ENCODE measurements at places on chromosomes 7 and 10. TPM values are rescaled to one million over a fixed set of nuclear protein-coding genes. Genes with fewer than 3 reads are reported as not detected.

The FAM25A gene
- total RNA-seq = not detected

The GHRHR gene
- not detected for total RNA-seq

The RBM20 gene
- 0.93 TPM for total RNA-seq

- no peak overlapping the region for H3K4me3 ChIP-seq
- peaks cover 10% of the 10 kb centered on the region for H3K36me3 ChIP-seq
- H3K27ac ChIP-seq = peak overlapping the region; percentile 17
- DNase-seq = no peak
- no peaks in the 10 kb centered on the region for H3K27me3 ChIP-seq
Observed at GRCh38 chr10:13317474-13317873, 17.6 kb upstream of the PHYH start.

The ANKRD7 gene
- total RNA-seq = 0.60 TPM

DNA sequence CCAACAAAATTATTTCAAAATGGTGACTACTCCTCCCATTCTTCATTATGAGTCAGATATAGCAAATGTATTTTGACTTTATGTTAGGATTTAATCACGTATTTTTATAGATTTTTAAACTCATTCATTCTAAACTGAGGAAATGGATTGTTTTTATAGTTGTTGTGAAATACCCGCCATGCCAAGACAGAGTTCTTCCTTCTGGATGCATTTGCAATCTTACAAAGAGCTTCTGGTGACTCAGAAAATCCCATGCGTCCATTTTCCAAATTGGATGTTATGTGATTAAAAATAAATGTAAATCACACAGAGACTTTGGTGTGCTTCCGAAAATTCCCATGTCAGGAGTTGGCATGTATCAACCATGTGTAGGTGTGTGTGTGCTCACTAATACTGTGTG is 179.3 kb downstream of the TRIL start:
- H3K27ac ChIP-seq = no peak overlapping the region
- H3K4me1 ChIP-seq = peaks cover 15% of the 10 kb centered on the region
- H3K4me3 ChIP-seq = no peak overlapping the region
- DNase-seq = no peak

The TRIM50 gene
- total RNA-seq = 0.25 TPM

- peak overlapping the region; percentile 30 for H3K27ac ChIP-seq
- H3K27me3 ChIP-seq = peaks cover under 1% of the 10 kb centered on the region
- H3K36me3 ChIP-seq = no peaks in the 10 kb centered on the region
- DNase-seq = no peak
Observed at GRCh38 chr10:21406595-21407193, 118.8 kb downstream of the SKIDA1 start.

The TMEM229A gene
- not detected for total RNA-seq

- no peaks in the 10 kb centered on the region for H3K36me3 ChIP-seq
- H3K4me1 ChIP-seq = peaks cover 9% of the 10 kb centered on the region
- no peak for DNase-seq
- H3K27me3 ChIP-seq = no peaks in the 10 kb centered on the region
- H3K4me3 ChIP-seq = no peak overlapping the region
Observed at GRCh38 chr7:104961821-104962220, 52.2 kb upstream of the KMT2E start.

GRCh38 chr10:12534824-12535223 is 185.5 kb downstream of the CAMK1D start:
- H3K27ac ChIP-seq = no peak overlapping the region
- H3K36me3 ChIP-seq = peaks cover 13% of the 10 kb centered on the region
- peaks cover 24% of the 10 kb centered on the region for H3K4me1 ChIP-seq
- no peaks in the 10 kb centered on the region for H3K27me3 ChIP-seq
- no peak overlapping the region for H3K4me3 ChIP-seq
- no peak for DNase-seq

The OR9A2 gene
- total RNA-seq = not detected

The GJC3 gene
- 1.7 TPM for total RNA-seq

DNA sequence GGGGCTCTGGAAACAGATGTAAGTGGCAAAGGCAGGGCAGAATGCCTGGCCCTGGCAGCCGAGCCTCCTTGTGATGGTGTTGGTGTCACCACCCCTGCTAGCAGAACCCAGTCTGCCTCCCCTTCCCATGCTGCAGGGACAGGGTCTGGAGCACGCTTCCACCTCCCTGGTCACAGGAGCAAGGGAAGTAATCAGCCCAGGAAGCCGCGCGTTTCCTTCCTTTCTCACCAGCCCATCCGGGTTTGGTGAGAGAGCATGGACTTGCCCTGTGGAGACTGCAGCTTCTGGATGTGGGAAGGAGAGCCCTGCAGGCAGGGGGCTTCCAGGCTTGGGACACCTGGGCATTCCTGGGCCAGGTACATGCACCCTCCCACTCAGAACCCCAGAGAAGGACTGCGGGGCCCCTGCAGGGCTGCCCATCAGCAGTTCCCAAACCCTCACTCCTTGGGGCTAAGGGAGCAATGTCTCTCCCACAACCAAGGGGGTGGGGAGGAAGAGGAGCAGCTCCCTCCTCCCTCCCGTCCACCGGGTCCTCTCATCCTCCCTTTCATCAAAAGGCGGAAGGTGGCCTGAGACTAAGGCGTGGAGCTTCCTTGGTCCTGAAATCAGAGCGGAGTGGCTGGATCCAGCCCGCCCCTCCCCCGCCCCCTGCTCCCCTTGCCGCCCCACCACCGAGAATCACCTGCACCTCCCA is 1.8 kb downstream of the MMRN2 start:
- no peak overlapping the region for H3K27ac ChIP-seq
- no peak for DNase-seq
- no peak overlapping the region for H3K4me3 ChIP-seq
- no peaks in the 10 kb centered on the region for H3K27me3 ChIP-seq
- H3K4me1 ChIP-seq = peaks cover 9% of the 10 kb centered on the region

GRCh38 chr10:24463611-24464426 is 254.9 kb downstream of the KIAA1217 start:
- DNase-seq = no peak
- H3K36me3 ChIP-seq = no peaks in the 10 kb centered on the region

GRCh38 chr10:43145311-43145710 is 7.1 kb downstream of the CSGALNACT2 start:
- no peak for DNase-seq
- H3K36me3 ChIP-seq = peaks cover 13% of the 10 kb centered on the region
- peak overlapping the region; percentile 43 for H3K4me3 ChIP-seq
- peaks cover 82% of the 10 kb centered on the region for H3K4me1 ChIP-seq

GRCh38 chr10:121665809-121666208 is 67.6 kb upstream of the FGFR2 start:
- H3K27me3 ChIP-seq = peaks cover 42% of the 10 kb centered on the region
- no peaks in the 10 kb centered on the region for H3K4me1 ChIP-seq
- DNase-seq = no peak
- H3K36me3 ChIP-seq = no peaks in the 10 kb centered on the region
- no peak overlapping the region for H3K4me3 ChIP-seq

The RARRES2 gene
- total RNA-seq = not detected

DNA sequence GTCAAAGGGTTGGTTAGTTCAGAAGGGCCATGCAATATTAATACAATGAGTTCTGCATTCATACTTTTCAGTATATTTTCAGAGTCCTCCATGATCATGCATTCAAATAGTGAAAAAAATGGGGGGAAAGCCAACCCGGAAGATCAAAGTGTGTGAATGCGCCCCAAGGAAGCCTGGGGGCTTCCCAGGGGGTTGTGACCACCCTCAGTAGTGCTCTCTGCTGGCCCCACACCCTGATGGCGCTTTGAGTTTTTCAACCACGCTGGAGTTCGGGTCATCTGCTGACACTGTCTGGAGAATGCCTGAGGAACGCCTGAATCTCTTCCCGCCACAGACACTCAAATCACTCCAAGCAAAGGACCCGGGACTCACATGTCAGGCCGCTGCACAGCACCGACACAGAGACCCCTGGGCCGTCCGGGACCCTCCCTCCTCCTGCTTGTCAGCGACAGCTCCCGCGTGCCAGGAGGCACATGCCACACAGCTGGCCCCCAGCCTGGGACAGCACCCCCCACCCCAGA is 1.0 kb downstream of the TNS3 start:
- no peak overlapping the region for H3K4me3 ChIP-seq
- DNase-seq = no peak
- H3K27ac ChIP-seq = no peak overlapping the region
- no peaks in the 10 kb centered on the region for H3K36me3 ChIP-seq

The PKD2L1 gene
- total RNA-seq = not detected

The PODXL gene
- total RNA-seq = 0.57 TPM

DNA sequence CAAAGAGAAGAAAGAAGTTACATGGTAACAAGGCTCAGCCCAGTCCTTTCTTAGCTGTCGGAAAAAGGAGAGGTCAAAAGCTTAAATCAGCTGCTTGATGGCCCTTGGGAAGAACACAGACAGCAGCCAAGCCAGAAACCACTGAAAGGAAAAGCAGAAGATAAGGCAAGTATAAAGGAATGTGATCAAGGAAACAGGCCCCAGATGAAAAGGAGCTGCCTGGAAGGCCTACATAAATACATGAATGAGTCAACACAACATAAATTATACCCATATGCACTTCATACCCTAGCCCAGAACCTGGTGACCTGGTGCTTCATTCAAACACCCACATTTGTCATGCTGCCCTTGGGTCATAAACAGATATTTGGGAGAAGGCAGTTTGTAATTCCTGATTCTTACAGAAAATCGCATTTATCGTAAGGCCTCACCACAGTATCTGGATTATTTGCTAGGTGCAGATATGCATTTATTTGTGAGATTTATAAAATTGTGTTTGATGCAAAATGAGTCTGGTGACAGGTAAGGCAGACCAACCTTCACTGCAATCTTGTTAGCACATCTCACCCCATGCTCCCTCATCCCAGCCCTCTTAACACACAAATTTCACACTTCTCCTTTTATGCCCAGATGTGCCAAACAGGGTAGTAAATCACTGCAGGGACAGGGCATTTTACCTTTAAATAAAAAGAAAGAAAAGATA is 94.9 kb upstream of the KCNIP2 start:
- no peaks in the 10 kb centered on the region for H3K27me3 ChIP-seq
- DNase-seq = no peak
- peaks cover 6% of the 10 kb centered on the region for H3K4me1 ChIP-seq

DNA sequence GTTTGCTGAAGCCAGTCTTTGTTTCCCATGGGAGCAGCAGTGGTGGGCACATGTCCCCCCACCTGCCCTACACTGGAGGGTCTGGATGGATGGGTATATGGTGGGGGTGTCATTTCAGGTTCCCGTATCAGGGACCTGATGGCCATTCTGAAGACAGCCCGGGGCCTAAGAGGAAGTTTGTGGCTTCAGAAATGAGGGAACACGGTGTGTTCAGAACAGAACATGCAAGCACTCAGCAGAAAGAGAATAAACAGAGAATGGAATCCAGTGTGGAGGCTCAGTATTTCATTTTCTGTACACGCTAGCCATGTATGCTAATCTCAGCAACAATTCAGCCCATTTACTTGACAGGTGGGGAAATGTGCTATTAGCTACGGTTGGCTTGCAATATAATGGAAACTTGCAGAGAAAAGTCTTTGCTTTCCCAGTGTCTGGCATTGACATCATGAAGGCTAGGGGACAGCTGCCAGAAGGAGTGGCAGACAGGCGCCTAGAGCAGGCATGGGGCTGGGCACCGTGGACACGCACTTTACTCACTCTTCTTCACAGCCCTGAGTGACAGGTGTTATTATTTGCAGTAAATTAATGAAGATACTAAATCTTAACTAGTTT is 98.6 kb downstream of the ELMO1 start:
- H3K36me3 ChIP-seq = no peaks in the 10 kb centered on the region
- no peak for DNase-seq
- H3K27ac ChIP-seq = no peak overlapping the region
- peaks cover 79% of the 10 kb centered on the region for H3K4me1 ChIP-seq

- H3K36me3 ChIP-seq = no peaks in the 10 kb centered on the region
- no peaks in the 10 kb centered on the region for H3K4me1 ChIP-seq
- H3K4me3 ChIP-seq = no peak overlapping the region
- no peak overlapping the region for H3K27ac ChIP-seq
Observed at GRCh38 chr10:75956624-75957023, 525.2 kb downstream of the LRMDA start.

The PRKCQ gene
- 60.0 TPM for total RNA-seq

GRCh38 chr7:116571037-116571436 is 46.2 kb downstream of the CAV1 start:
- peaks cover 12% of the 10 kb centered on the region for H3K27me3 ChIP-seq
- H3K4me1 ChIP-seq = no peaks in the 10 kb centered on the region
- no peaks in the 10 kb centered on the region for H3K36me3 ChIP-seq
- H3K4me3 ChIP-seq = no peak overlapping the region
- no peak overlapping the region for H3K27ac ChIP-seq

The MMP21 gene
- 0.71 TPM for total RNA-seq

DNA sequence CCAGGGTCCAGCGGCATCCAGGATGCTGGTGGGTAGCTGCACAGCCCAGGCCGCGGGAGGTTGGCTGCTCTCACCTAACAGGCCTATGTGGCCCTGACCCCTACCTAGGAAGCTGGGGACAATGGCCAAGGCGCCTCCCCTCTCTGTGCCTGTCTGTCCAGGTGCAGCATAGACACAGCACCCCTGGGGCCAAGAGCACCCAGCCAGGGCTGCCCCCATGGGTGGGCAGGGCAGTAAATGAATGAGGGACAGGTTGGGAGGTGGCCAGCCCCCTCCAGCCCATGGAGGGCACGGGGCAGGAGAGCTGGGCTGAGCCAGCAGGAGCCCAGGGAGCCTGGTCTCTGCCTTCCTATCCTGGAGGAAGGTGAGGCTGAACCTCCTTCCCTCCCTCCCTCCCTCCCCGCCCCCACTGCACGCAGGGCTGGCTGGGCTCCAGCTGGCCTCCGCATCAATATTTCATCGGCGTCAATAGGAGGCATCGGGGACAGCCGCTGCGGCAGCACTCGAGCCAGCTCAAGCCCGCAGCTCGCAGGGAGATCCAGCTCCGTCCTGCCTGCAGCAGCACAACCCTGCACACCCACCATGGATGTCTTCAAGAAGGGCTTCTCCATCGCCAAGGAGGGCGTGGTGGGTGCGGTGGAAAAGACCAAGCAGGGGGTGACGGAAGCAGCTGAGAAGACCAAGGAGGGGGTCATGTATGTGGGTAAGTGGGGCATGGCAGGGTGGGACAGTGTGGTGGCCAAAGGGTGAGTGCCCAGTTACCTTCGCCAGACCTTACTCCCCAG is at the start of gene SNCG:
SNCG (plus strand) TSS at position 484 of the 785 bp plus-strand sequence; CDS start at position 583, 99 bp downstream.
- peaks cover 2% of the 10 kb centered on the region for H3K4me1 ChIP-seq
- H3K27ac ChIP-seq = no peak within 1 kb of the TSS
- H3K4me3 ChIP-seq = no peak within 1 kb of the TSS
- no peaks in the 10 kb centered on the region for H3K27me3 ChIP-seq

- no peak overlapping the region for H3K27ac ChIP-seq
- peaks cover 12% of the 10 kb centered on the region for H3K27me3 ChIP-seq
- H3K4me3 ChIP-seq = no peak overlapping the region
- no peak for DNase-seq
- H3K36me3 ChIP-seq = no peaks in the 10 kb centered on the region
Observed at GRCh38 chr7:41872966-41873365, 170.1 kb upstream of the INHBA start.

GRCh38 chr7:94450044-94450697 is 55.5 kb downstream of the COL1A2 start:
- no peak for DNase-seq
- H3K36me3 ChIP-seq = no peaks in the 10 kb centered on the region
- H3K27me3 ChIP-seq = peaks cover 2% of the 10 kb centered on the region
- H3K4me3 ChIP-seq = no peak overlapping the region

DNA sequence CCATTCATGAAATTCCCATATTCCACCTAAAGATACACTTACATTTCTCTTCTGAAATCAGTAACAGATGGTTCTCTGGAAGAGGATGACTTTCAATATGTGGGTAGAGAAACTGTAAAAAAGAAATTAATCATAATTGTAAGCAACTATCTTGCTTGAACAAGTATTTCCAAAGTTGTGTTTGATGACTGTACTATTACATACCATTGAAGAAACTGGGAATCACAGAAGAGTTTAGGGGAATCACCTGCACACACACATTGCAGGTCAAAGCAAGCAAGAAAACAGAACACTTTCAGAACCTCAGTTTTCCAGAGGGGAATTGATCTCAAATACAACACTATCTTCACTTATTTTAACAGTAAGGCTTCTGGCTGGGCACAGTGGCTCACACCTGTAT is 33.6 kb downstream of the GSAP start:
- no peak for DNase-seq
- H3K27me3 ChIP-seq = no peaks in the 10 kb centered on the region
- no peaks in the 10 kb centered on the region for H3K4me1 ChIP-seq
- H3K36me3 ChIP-seq = peaks cover 19% of the 10 kb centered on the region
- H3K4me3 ChIP-seq = no peak overlapping the region
- H3K27ac ChIP-seq = no peak overlapping the region

All from naive thymus-derived CD8-positive, alpha-beta T cell (primary cell).